ENCODE measurements at places on chromosomes 1 and 21.

- DNase-seq, result no peak
Measured at GRCh38 chr1:46057781-46058180, 74.6 kb downstream of the PIK3R3 start.

- no peak for DNase-seq
Measured at GRCh38 chr1:158794247-158794646, 13.2 kb upstream of the OR6N2 start.

- no peak for DNase-seq
Measured at GRCh38 chr21:26563856-26564503, 9.1 kb downstream of the CYYR1 start.

- no peak for DNase-seq
Measured at GRCh38 chr1:19059773-19060172, 103.3 kb upstream of the IFFO2 start.

DNA sequence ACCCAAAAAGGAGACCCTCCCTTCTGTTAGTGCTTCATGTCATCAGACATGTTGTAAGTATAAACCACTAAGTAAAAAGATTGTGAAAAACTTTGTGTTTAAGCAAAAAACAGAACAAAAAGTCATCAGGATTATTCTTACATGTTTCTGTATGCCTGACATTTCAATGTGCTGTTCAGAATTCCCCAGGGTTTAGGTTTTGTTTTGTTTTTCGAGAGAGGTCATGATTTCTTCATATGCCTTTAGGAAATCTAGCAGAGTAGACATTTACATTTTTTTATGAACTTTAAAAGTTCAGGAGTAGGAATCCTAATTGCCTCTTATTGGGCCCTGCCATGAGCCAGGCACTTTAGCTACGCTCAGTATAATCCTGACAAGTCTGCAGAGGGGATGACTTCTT lies 85.3 kb downstream of the VPS13D start:
- DNase-seq, result no peak

Data from BJ (cell line).